ENCODE measurements at places on chromosomes 6 and 20.

DNA sequence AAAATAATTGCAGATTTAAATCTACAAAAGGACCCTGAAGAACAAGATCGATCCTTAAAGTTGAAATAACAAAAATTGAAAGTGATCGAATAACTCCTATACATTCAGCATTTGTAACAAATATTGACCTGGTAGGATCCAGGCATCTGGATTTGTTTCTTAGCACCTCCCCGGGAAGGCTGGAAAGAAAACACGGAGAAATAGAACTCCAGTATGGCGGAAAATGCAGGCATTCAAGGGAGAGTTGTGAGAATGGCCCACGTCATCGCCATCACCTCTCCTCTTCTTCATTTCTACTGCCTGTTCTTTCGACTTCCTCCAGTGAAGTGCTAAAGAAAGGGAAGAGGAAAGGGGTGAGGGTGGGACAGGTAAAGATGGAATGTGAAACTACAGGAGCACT lies 242.3 kb upstream of the TFAP2D start:
- no peak for DNase-seq

GRCh38 chr20:4904127-4904860 lies 97.0 kb downstream of the SLC23A2 start:
- no peak for DNase-seq

DNA sequence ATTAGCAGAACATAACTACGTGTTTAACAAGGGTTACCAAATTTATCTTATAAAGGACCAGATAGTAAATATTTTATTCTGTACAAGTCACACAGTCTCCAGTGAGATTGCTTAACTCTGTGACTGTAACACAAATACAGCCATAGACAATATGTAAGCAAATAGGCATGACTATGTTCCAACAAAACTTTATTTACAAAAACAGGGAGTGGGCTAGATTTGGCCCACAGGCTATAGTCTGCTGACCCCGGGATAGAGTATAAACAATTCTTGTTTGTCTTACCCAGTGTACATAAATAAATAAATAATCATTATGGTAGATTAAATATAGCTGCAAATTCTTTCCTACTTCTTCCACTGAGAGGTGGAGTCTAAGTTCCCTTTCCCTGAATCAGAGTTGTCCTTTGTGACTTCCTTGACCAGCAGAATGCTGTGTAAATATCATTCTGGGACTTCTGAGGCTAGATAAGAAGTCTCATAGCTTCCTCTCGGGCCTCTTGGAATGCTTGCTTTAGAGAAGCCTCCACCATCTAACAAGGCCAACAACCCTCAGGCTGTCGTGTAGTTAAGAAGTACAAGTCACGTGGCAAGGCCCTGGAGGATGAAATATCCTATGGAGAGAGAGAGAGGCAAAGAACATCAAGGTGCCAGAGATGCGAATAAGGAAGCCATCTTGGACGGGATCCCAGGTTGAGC lies 59.1 kb upstream of the TMEM244 start:
- DNase-seq = no peak

GRCh38 chr6:124373386-124373785 lies 569.7 kb downstream of the NKAIN2 start:
- DNase-seq = no peak

- DNase-seq = no peak
Measured at GRCh38 chr6:41705996-41706835, 29.2 kb downstream of the TFEB start.

DNA sequence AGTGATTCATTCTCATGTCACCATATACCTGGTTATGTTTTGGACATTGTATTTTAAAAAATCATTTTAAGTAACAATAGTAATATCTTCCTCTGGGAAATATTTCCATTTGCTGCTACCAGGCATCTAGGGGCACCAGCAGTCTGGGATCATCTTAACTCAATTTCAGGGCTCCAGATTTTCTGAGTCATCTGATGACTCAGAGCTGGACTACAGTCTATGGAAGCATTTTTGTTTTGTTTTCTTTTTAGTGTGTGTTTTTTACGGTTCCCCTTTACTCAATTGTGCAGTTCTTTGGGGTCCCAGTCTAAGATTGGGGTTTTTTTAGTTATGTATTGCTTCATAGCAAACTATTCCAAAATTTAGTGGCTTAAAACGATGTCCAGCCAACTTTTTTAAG lies 5.7 kb upstream of the FKBP5 start:
- DNase-seq = no peak

DNA sequence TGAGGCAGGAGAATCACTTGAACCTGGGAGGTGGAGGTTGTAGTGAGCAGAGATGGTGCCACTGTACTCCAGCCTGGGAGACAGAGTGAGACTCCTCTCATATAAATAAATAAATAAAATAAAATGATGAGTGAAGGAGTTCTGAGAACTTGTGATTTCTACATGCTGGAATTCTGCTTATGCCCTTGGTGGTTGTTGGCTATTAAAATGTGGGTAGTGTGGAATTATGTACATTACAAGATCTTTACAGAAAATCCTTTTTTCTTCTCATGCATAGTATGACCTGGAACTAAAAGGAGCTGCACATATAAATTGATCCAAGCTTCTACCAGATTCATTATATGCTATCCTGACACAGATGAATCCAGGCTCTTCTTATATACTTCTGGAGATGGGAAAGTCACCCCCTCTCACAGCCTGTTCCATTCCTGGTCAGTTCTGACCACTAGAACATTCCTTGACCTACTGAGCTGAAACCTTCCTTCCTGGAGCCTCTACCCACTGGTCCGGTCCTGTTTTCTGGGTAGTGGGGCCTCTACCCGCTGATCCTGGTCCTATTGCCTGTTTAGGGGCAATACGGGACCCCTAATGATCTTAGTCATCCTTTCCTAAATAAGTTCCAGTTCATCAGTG lies 37.7 kb upstream of the TAF8 start:
- DNase-seq = no peak

DNA sequence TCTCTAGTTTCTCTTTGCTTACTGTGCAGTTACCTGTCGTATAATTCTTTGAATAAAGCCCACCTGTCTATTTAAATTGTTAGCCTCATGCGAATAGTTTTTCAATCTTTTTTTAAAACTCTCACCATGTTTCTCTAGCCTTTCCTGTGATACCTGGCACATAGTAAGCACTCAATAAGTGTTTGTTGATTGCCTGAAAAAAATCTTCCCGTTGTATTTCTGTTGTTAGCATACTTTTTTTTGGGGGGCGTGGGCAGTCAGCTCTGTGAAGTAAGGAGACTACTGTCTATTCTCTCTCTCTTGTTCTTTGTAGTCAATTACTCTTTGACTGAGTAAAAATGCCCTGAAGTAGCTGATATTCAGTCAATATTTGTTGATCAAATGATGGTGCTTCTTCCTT lies 205.8 kb downstream of the CDKAL1 start:
- DNase-seq = no peak

GRCh38 chr20:22821796-22822195 lies 213.3 kb upstream of the SSTR4 start:
- no peak for DNase-seq

DNA sequence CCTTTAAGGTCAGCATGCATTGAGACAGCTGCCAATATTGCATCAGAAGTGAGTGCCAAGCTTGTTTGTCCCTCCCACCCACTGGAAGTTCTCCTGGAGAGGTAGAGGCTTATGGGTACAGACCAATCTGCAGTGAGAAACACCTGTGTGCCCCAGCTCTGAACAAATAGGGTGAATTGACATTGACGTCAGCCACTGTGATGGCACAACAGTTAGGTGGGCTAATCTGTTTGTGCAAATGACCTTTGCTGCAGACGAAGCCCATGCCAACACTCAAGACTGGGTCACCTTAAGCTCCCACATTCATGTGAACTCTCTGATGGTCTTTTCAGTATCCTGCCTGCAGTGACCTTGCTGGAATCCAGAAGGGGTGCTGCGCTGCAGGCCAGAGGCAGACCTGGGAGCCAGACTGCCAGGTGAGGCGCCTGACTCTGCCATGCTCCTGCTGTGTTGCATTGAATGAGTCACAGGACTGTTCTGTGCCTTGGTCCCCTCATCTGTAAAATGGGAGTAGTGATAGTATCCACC lies 99.9 kb downstream of the ALDH8A1 start:
- DNase-seq = no peak

DNA sequence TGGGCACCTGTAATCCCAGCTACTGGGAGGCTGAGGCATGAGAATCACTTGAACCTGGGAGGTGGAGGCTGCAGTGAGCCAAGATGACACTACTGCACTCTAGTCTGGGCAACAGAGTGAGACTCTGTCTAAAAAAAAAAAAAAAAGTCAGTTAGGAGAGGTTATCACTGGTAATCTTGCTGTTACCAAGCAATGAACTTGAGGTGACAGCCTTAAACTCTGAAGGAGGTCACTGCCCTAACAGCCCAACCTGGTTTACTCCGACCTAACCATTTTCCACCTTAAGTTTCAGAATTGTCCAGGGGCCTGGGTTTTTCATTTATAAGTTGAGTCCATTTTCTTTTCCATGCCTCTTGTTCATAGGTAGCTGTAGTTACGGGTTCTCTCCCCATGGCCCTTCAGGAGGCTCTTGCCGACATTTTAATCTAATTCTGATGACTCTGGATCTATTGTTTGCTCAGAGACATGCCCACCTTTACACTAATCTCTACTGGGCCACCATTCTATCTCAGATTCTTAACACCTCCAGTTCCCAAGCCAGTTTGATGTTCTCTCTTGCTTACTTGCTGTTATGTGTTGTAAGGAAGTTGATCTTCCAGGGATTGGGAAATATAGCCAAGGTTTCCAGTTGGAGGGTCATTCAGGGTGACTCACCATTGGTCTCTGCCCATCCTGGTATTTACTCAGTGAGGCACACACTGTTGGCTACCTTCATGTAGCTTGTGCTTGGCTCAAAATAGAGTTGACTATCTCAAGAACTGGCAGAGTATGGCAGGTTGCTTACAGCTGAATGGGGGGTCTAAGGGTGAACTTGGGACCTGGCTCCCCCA lies 29.1 kb downstream of the SHLD1 start:
- no peak for DNase-seq

DNA sequence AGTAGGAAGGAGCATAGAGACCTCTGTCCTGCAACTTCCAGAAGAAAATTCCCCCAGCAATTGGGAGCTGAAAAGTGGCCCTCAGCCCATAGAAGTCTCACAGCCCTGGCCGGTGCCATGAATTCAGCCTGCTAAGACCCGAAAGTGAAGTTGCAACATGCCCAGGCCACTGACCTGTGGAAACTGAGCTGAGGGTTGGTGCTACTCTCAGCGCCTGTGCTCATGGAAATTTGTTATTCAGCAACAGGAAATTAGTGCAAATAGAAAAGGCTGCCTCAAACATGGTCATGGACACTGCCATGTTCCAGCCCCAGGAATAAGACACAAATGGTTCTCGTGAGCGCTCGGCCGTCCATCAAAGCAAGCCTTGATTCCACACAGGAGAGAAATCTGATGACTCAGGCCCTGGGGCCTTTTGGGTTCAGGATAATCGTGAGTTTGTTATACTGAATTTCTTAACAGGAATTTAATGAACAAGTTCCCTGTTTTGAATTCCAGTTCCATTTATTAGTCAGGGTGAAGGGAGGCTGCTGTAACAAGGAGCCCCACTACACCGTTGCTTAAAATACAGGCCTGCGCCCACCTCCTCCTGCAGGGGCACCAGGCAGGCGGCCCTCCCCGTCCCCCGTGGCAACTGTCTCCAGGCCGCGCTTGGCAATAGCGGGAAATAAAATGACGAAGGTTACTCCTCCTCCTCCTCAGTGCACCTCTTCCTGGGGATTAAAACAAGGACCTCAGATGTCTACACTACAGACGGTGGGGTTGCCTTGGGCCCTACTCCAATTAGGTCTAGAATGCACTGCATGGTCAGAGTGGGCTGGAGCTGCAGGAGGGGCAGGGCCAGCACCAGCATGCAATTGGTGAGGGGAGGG lies 152.9 kb downstream of the ERMARD start:
- DNase-seq = no peak

GRCh38 chr6:12911427-12911826 lies 194.9 kb downstream of the PHACTR1 start:
- no peak for DNase-seq

GRCh38 chr6:88983532-88983931 lies 20.1 kb upstream of the RNGTT start:
- no peak for DNase-seq

DNA sequence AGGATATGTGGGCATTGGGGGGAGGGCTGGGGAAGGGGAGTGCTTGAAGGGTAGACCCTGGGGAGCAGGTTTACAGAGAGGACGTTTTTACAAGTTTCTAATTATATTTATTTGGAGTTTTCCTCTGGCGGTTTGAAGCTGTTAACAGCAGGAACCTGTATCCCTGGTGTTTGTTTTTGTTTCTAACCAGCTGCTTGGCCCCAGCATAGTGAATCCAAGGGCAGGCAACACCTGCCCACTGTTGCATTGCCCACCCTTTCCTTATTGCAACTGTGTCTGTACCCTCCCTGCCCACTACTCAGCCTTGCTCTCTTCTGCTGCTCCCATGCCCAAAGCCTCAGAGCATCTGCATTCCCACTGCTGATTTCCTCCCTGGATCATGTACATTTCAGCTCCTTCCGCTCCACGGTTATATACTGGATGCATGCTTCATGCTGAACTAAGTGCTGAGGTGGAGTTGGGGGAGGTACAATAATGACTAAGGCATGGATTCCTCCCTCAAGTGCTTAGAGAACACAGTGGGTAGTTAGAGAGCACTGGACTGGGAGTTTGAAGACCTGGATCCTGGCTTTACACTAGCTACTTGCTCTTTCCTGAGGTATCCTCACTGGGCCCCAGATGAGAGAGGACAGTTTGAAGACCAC lies 6.0 kb downstream of the SCUBE3 start:
- no peak for DNase-seq

DNA sequence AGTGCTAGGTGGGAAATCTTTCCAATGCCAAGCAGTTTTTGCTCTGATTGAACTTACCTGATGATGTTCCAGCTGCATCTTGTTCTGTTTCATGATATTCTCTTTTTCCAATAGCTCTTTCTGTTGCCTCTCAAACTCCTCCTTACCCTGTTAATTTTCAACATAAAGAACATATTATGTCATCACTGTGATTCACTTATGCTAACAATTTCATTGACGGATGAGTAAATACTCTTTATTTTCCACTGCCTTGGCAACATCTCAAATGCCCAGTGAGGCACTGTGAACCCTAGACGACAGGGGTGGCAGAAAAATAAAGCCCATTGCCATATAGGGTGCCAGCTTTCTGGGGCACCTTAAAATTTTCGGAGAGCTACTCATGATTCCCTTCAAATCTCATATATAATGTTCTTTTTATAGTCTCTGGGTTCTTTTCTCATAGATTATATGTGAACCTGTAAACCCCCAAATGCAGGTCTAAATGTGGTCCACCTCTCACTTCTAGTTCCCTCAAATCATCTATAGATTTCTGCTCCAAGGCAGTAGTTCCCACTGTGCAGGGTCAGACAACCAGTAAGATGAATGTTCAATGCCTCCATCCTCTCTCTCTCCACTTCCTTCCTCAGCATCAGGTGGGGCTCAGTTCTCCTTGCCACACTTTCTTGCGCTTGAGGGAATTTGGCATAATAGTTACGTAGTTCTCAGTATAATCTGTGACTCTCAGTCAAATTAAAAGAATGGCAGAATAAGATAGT lies 44.1 kb downstream of the NEDD9 start:
- DNase-seq = no peak

- no peak for DNase-seq
Measured at GRCh38 chr20:23187751-23188150, 101.6 kb upstream of the CD93 start.

Measured in NCI-H1436 treated with DMSO at 0.1 percent for 48 hours (cell line).